Chondrocyte (in vitro differentiated cells): ENCODE measurements at places on chromosomes 11 and 22.
A peak's percentile ranks its signal among the peaks of the same experiment; 100 is the strongest.

DNA sequence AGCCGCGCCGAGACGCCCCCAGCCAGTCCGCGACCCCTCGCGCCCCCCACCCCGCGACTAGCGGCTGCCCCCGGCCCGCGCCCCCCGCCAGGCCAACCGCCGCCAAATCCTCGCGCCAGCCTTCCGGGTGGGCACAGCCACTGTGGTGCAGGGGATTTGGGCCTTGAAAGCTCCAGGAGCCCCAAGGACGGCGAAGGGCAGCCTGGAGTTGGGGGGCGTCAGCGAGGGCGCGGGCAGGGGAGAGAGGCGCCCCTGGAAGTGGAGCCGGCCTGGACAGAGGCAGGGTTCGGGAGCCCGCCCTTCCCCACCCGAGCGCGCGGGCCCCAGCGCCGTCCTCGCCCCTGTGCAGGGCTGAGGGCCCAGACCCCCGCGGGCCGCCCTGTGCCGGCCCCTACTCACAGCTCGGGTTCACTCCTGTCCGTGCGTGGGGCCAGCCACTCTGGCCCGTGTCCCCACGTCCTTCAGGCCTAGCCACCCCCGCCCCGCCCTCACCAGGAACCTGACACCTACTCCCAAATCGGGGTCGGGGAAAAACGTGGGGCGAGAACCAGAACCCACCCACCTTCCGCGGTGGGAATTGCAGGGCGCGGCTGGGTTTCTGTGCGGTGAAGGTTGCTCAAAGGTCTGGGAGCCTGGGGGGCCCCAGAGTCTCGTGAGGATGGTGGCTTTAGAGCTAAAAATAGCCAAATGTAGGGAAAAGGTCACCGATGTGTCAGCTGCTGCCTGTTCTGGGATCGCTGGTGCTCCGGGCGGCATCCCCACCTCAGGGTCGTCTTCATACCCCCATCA lies at the start of gene CPT1B:
Gene CPT1B (minus strand): TSS at position 441 of the 789 bp plus-strand sequence. CDS start 512 bp downstream, outside the sequence.
- H3K36me3 ChIP-seq = peaks cover 9% of the 10 kb centered on the region
- H3K4me3 ChIP-seq = no peak within 1 kb of the TSS
- peaks cover 13% of the 10 kb centered on the region for H3K4me1 ChIP-seq
- no peak within 1 kb of the TSS for H3K27ac ChIP-seq
- DNase-seq = no peak

DNA sequence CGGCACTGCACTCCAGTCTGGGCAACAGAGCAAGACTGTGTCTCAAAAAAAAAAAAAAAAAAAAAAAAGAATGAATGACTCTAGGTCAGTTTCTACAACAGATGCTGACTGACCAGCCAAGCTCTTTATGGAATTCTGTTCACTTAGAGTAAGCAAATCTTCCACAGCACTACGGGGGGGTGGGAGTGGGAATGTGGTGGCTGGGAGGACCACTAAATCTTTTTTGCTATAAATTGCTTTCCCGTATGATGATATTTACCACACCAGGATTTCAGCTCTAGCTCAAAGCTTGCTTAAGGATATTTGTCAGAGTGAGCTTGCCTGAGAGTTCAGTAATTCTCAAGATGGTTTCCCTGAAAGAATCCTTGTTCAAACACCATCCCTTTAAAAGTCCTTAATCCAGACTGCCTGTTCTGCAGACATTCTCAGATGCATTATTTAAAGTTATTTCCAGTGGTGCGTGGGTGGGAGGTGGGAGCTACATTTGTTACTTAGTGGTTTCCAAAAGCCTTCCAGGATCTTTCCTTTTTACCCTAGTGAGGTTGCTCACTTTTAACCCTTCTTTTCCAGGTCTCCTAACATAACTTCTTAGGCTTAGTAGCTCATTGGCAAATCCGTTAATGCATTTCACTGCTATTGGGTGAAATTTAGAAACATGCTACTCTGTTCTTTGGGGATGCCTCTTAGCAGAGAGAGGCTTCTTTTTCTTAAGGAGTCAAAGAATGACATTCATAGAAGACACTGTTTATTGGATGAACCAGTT lies 65.9 kb downstream of the UBASH3B start:
- no peak for DNase-seq
- H3K27me3 ChIP-seq = no peaks in the 10 kb centered on the region
- no peak overlapping the region for H3K4me3 ChIP-seq
- peak overlapping the region; percentile 66 for H3K27ac ChIP-seq
- no peaks in the 10 kb centered on the region for H3K36me3 ChIP-seq
- peaks cover 47% of the 10 kb centered on the region for H3K4me1 ChIP-seq

- no peak for DNase-seq
- peaks cover 16% of the 10 kb centered on the region for H3K27me3 ChIP-seq
- no peak overlapping the region for H3K27ac ChIP-seq
- H3K36me3 ChIP-seq = no peaks in the 10 kb centered on the region
- H3K4me3 ChIP-seq = no peak overlapping the region
These were observed 2.5 kb downstream of the GLYATL1 start for GRCh38 chr11:58941838-58942237.

GRCh38 chr11:123653827-123654565 lies 428 bp downstream of the SCN3B start:
- H3K36me3 ChIP-seq = no peaks in the 10 kb centered on the region
- peaks cover 37% of the 10 kb centered on the region for H3K27me3 ChIP-seq
- DNase-seq = no peak
- peaks cover 5% of the 10 kb centered on the region for H3K4me1 ChIP-seq

DNA sequence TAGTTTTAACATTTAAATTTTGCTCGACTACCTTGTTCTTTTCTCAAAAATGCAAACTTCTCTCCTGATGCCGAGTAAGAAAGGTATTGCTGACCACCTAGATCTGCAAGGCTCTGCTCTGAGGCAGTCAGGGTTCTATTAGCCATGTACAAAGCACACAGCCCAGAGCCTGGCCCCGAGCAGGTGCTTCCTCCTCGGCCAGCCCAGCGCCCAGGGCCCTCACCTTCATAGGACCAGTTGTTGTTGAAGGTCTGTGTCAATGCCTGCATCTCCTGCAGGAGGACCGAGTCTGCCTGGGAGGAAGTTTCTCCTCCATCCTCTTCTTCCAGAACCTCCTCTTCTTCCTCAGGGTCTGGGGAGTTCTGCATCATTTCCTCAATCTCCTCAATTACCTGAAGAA lies 35.8 kb downstream of the FEZ1 start:
- H3K27ac ChIP-seq = no peak overlapping the region
- peaks cover 7% of the 10 kb centered on the region for H3K36me3 ChIP-seq
- no peak overlapping the region for H3K4me3 ChIP-seq
- peaks cover 16% of the 10 kb centered on the region for H3K4me1 ChIP-seq
- no peak for DNase-seq

DNA sequence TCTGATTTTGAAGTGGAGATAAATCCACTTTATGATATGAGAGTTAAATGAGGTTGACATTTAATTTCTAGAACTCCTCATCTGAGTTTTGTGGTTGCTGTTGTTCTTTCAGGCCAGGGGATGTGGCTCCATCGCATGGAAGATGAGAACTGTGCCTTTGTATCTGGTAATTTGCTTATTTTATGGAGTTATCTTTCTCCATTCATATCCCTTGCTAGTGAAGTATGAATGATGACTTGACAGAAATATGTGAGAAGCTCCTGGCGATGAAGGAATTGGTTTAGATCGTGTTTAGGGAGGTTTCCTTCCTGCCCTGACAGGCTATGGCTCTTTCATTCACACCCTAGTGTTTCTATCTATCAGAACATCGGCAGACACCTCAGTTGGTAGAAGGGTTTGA lies 393.7 kb downstream of the ETS1 start:
- H3K27me3 ChIP-seq = no peaks in the 10 kb centered on the region
- H3K4me3 ChIP-seq = no peak overlapping the region
- H3K4me1 ChIP-seq = peaks cover 2% of the 10 kb centered on the region
- H3K27ac ChIP-seq = no peak overlapping the region

GRCh38 chr11:64745521-64746328 lies 1.8 kb upstream of the RASGRP2 start:
- peaks cover 22% of the 10 kb centered on the region for H3K4me1 ChIP-seq
- H3K4me3 ChIP-seq = peak overlapping the region; percentile 68
- H3K27ac ChIP-seq = peak overlapping the region; percentile 86
- DNase-seq = no peak
- no peaks in the 10 kb centered on the region for H3K36me3 ChIP-seq
- H3K27me3 ChIP-seq = no peaks in the 10 kb centered on the region

GRCh38 chr11:78548911-78549590 lies 25.6 kb downstream of the NARS2 start:
- peaks cover 7% of the 10 kb centered on the region for H3K4me1 ChIP-seq
- H3K27me3 ChIP-seq = no peaks in the 10 kb centered on the region
- H3K36me3 ChIP-seq = no peaks in the 10 kb centered on the region
- no peak overlapping the region for H3K4me3 ChIP-seq
- no peak for DNase-seq
- H3K27ac ChIP-seq = no peak overlapping the region

DNA sequence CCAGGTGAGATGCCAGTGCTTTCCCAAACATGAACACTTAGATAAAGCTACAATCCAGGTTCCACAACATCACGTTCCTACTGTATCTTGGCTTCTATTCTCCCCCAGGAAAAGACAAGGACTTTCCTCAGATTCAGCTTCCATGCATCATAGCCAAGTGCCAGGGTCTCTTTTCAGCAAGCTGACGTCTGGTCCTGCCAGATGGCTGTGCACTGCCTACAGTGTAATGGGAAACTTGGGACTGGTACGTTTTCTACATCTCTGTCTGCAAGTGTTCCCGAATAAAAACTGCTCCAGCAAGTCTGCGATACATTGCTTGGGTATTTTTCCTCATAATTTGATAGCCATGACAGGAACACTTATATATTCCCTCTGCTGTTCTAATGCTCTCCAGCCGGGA lies 412.5 kb downstream of the FAM181B start:
- H3K27ac ChIP-seq = no peak overlapping the region
- H3K36me3 ChIP-seq = no peaks in the 10 kb centered on the region
- H3K4me1 ChIP-seq = no peaks in the 10 kb centered on the region
- no peak overlapping the region for H3K4me3 ChIP-seq
- peaks cover 8% of the 10 kb centered on the region for H3K27me3 ChIP-seq

DNA sequence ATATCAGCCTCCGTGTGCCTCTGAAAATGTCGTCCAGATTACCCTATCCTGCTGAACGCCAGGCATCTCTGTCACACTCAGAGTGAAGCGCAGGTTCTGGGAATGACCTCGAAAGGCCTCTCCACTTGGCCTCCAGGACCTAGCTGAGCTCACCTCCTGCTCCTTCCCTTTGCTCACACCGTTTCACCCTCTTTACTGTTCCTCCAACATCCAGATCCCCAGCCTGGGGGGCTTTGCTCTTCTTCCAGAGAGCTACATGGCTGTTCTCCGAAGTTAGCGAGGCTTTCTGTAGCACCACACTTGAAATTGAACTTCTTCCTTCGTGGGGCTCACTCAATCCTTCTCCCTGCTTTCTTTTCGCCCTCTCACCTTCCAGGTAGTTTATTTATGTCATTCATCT lies 27.9 kb downstream of the GLB1L2 start:
- no peaks in the 10 kb centered on the region for H3K36me3 ChIP-seq
- H3K27me3 ChIP-seq = peaks cover 37% of the 10 kb centered on the region
- no peak overlapping the region for H3K4me3 ChIP-seq
- no peak overlapping the region for H3K27ac ChIP-seq

DNA sequence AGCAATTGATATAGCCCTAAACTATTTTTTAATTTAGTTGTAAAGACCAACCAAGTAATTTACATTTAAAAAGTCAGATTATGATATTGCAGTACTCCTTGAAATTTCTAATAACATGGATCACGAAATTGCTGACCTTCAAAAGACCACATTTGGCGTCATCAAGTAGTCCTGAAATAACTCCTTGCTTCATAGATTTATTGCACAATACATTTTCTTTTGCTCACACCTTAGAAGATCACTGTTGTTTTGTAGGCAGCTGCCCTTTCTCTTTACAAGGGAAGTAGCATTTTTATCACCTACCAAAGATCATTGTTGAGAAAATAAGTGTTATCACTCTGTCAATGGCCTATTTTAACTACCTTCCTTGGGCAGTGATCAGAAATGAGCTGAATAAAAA lies 815.8 kb downstream of the METTL15 start:
- no peak overlapping the region for H3K27ac ChIP-seq
- H3K4me3 ChIP-seq = no peak overlapping the region
- no peaks in the 10 kb centered on the region for H3K4me1 ChIP-seq
- H3K27me3 ChIP-seq = no peaks in the 10 kb centered on the region

DNA sequence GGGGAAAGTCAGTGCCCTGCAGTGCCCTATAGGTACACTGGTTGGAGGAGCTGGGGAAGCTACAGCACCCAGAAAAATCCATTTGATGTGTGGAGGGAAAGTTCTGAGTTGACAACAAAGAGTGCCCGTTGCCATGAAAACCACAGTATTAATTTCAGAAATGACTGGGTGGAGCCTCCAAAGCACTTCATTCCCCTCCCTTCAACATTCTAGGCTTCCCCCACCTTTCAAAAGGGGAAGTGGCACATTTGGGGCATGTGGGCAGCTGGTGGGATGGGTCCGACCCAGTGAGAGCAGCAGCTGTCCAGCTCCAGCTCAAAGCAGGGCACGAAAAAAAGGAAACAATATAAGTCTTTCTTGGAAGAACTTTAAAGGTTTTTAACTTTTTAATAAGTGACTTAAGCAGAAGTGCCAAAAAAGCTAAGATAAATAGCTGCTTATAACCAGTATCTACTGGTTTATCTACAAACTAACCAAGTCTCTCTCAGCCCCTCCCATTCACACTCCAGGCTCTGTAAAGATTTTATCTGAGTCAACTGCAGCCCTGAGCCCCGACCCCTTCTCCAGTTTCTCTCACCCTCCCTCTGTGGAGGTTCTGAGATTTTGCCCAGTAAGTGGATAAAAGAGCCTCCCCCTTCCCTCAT lies 9.0 kb upstream of the AHNAK start:
- no peak for DNase-seq
- peaks cover 17% of the 10 kb centered on the region for H3K36me3 ChIP-seq
- H3K27me3 ChIP-seq = no peaks in the 10 kb centered on the region
- peaks cover 72% of the 10 kb centered on the region for H3K4me1 ChIP-seq
- H3K4me3 ChIP-seq = peak overlapping the region; percentile 41
- H3K27ac ChIP-seq = peak overlapping the region; percentile 98

GRCh38 chr11:114078423-114078822 lies 18.9 kb downstream of the ZBTB16 start:
- H3K4me3 ChIP-seq = no peak overlapping the region
- peaks cover 15% of the 10 kb centered on the region for H3K27me3 ChIP-seq

GRCh38 chr11:62599069-62599696 lies 2.5 kb downstream of the MTA2 start:
- H3K4me3 ChIP-seq = peak overlapping the region; percentile 80
- no peaks in the 10 kb centered on the region for H3K27me3 ChIP-seq
- H3K36me3 ChIP-seq = peaks cover 29% of the 10 kb centered on the region
- peaks cover 40% of the 10 kb centered on the region for H3K4me1 ChIP-seq
- H3K27ac ChIP-seq = peak overlapping the region; percentile 76
- peak; percentile 94 for DNase-seq

GRCh38 chr11:115167456-115167855 lies 336.8 kb downstream of the CADM1 start:
- no peak for DNase-seq
- H3K4me3 ChIP-seq = no peak overlapping the region
- H3K27me3 ChIP-seq = peaks cover 17% of the 10 kb centered on the region

GRCh38 chr11:95922536-95923438 lies 1.1 kb downstream of the MTMR2 start:
- peak overlapping the region; percentile 100 for H3K27ac ChIP-seq
- DNase-seq = no peak
- H3K36me3 ChIP-seq = no peaks in the 10 kb centered on the region
- no peaks in the 10 kb centered on the region for H3K27me3 ChIP-seq
- H3K4me1 ChIP-seq = peaks cover 48% of the 10 kb centered on the region

- no peak overlapping the region for H3K4me3 ChIP-seq
- H3K36me3 ChIP-seq = peaks cover 4% of the 10 kb centered on the region
- no peaks in the 10 kb centered on the region for H3K27me3 ChIP-seq
- DNase-seq = no peak
These were observed 28.9 kb downstream of the MOV10L1 start for GRCh38 chr22:50118557-50119168.
